Stimulated activated CD4-positive, alpha-beta T cell treated with anti-CD3 and anti-CD28 coated beads, Interleukin-12 subunit alpha, Interleukin-12 subunit beta, amount 100 ng/mL, for 48 hours (primary cell): ENCODE measurements at places on chromosomes 6 and 20.

- no peak for DNase-seq
These were observed 4.9 kb downstream of the MTCH1 start for GRCh38 chr6:36980876-36981619.

- DNase-seq = no peak
These were observed 81.6 kb downstream of the TMEM200A start for GRCh38 chr6:130447374-130447773.

DNA sequence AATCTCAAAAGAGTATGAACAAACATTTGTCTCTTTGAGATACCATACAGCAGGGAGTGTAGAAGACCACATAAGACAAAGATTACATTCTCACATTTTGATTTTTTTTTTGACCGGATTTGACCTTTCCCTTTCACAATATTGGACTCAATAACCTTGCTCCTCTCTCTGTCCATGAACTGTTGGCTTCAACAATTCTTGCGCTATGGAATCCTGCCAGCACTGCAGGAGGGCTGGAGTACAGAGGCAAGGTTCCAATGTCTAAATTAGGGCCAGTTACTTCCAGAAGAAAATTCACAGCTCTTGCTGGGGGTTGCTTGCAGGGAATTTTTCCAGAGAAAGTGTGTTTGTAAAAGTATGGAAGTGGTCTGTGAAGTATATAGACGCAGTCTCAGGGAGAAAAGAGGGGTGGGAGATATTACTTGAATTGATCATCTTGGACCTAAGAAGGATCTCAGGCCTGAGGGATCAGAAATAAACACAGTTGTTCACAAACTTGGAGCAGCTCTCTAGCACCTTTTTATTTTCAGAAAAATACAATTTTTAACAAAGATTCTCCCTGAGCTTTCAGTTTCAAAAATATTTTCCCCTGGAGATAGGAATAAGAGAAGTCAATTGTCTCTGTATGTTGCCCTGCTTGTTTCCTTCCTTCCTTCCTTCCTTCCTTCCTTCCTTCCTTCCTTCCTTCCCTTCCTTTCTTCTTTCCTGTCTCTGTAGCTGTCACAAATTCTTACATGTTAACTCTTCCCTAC lies 765.9 kb downstream of the BCKDHB start:
- DNase-seq = no peak

DNA sequence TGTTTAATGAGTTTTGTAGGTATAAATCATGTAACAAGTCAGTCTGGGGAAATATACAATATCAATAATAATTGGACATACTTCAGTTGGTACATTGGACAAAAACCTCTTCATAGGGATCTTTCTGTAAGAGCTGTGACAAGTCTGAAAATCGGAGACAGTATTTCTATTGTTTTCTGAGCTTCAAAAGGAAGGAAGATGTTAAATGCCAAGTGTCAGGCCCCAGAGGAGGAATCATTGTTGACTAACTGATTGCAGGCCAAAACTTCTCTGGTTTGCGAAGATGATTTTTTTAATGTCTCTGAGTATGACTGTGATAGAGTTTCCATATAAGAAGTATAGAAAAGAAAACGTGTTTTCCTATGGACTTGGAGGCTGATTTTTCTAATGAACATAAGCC lies 316.4 kb downstream of the RNF144B start:
- DNase-seq = no peak

DNA sequence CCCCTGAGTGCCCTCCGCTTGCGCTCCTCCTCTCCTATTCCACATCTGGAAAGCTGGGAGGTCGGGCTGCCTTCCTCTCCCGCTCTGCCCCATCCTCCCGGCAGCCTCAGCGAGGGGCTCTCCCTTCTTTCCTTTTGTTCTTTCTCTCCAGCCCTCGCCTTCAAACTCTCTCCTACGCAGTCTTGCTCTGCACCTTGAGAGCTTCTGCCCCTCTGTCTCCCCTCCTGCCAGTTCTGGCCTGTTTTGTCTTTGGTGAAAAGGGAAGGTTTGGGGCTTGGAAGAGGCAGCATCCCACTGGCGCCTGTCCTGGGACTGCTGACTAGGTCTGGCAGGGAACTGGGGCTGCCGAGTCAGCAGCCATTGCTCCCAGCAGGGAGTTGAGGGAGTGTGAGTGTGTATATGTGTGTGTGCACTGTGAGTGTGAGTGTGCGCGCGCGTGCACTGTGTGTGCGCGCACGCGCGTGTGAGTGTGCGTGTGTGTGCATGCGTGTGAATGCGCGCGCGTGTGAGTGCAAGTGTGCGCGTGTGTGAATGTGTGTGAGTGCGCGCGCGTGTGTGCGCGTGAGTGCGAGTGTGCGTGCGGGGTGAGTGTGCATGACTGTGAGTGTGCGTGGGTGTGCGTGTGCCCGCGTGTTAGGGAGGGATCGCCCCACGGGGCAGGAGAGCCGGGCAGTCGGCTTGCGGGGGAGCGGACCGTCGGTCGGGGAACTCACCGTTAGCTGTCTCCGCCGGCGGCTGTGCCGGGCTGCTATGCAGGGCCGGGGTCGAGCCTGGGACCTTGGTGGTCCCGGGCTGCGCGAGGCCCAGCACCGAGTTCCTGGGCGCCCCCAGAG lies 523 bp downstream of the CPXM1 start:
- no peak for DNase-seq

GRCh38 chr20:48129345-48129942 lies 344.2 kb upstream of the SULF2 start:
- no peak for DNase-seq

- DNase-seq = peak; percentile 47
These were observed at the start of gene KCNK15 for GRCh38 chr20:44745598-44746366. Gene KCNK15 (plus strand): TSS chr20:44745865. CDS start chr20:44745911, 46 bp downstream.

DNA sequence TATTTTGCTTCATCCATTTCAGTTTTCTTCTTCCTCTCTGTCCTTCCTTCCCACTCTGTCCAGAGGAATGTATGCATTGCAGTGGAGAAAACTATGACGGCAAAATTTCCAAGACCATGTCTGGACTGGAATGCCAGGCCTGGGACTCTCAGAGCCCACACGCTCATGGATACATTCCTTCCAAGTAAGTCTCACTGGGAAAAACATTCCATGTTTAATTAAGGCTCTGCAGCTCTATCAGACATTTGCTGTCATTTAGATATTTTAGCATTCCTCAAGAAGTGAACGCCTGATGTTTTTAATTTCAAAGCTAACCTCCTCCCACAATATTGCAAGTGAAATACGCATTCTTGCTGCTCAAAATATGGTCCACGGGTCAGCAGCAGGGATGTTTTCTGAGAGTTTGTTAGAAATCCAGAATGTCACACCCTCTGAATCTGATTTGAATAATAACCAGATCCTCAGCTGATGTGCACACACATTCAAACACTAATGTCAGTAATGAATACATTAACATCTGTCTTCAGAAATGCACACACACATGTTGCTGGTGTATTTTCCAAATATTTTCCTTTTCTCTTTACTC lies 12.8 kb downstream of the PLG start:
- DNase-seq = no peak

DNA sequence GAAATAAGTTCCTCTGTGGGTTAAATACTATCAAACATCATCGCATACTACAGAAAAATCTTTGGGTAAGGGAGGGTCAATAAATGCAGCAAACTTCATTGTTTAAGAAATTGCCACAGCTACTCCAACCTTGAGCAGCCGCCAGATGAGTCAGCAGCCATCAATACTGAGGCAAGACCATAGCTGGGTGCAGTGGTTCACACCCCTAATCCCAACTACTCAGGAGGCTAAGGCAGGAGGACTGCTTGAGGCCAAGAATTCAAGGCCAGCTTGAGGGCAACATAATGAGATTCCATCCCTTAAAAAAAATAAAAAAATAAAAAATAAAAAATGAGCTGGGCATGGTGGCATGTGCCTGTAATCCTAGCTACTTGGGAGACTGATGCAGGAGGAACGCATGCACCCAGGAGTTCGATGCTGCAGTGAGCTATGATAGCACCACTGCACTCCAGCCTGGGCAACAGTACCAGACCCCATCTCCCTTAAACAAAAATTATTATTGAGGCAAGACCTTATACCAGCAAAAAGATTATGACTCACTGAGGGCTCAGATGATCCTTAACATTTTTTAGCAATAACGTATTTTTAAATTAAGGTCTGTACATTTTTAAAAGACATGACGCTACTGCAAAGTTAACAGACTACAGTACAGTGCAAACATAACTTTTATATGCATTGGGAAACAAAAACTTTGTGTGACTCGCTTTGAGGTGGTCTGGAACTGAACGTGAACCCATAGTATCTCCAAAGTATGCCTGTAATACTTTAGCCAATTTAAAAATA lies 8.8 kb downstream of the SRPK1 start:
- no peak for DNase-seq

DNA sequence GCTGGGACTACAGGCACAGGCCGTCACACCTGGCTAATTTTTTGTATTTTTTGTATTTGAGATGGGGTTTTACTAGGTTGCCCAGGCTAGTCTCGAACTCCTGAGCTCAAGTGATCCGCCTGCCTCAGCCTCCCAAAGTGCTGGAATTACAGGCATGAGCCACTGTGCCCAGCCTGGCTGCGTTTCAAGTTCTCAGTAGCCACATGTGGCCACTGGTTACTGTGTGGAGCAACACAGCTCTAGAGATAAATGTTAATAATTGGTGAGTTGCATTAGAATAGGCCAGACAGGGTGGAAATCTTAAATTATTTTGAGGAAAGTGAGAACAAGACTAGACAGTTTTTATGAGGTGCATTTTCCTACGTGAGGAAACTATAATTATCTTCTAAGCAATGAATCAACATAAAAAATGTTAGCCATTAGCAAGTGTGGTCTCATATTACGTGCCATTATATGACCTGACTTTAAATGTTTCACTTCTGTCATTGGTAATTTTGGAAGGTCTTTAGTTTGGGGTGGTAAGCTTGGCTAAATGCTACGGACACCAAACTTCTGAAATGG lies 129.6 kb downstream of the PLEKHG1 start:
- no peak for DNase-seq

GRCh38 chr6:35069262-35069661 lies 71.9 kb downstream of the TCP11 start:
- DNase-seq = no peak

- no peak for DNase-seq
These were observed 72.9 kb downstream of the TOX2 start for GRCh38 chr20:43987531-43987930.

GRCh38 chr6:96795481-96795880 lies 41.8 kb downstream of the GPR63 start:
- no peak for DNase-seq

DNA sequence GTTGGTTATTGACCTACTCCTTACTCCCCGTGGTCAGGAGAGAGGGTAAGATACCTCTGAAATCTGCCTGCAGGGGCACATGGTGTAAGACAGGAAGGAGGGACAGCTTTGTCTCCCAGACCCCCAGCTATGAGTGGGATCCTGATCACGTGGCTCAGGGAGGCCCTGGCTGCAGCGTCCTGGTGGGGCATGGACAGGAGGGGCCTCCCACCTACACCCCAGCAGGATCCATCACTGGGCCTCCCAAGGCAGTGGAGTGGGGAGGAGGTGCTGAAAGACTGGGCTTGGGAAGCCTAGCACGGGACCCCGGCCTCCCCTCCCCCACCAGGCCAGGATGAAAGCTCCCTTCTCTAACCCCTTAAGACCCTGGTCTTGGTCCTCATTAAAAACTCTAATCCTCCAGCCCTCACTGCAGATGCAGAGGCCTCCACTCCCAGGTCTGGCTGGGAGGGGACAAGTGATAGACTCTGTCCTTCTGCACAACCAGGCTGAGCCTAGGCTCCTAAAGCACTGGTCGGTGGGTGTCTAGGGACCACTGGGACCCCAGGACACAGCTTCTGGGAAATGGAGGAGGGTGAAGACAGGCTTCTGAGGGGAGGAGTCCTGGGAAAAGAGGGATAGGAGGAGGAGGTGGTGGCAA lies 29.6 kb upstream of the VEGFA start:
- no peak for DNase-seq

- no peak for DNase-seq
These were observed 140.9 kb downstream of the RNF144B start for GRCh38 chr6:18527836-18528743.

- no peak for DNase-seq
These were observed 21.2 kb upstream of the HLA-B start for GRCh38 chr6:31378062-31378720.

GRCh38 chr20:21075471-21075870 lies 30.7 kb downstream of the LINC00237 start:
- DNase-seq = no peak

DNA sequence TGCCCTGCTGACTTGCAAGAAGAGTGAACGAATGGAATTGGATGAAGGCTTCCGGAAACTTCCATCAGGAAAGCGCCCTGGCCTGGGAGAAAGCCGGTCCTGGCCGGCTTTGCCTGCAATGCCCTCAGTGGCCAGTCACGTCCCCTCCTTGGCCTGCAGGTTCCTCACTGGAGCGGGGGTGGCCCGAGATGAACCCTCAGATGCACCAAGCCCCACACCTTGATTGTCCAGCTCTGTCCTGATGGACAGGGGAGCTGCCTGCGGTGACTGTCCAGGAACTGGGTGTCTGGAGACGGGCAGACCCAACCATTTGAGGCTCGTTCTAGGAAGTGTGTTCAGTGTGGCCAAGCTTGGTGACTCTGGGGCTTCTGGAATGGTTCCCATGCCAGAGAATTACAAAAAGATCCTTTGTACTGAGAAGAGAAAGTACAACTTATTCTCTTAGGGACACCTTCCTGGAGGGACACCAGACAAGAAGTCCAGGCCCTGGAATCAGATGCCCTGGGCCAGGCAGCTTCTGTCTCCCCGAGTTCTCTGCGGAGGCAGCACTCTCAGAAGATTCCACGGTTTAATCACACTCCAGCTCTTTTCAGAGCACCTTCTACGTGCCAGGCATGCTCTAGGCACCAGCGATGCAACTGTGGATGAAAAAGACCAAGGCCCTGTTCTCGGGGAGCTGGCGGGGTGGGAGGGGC lies 17.1 kb upstream of the SULF2 start:
- no peak for DNase-seq

DNA sequence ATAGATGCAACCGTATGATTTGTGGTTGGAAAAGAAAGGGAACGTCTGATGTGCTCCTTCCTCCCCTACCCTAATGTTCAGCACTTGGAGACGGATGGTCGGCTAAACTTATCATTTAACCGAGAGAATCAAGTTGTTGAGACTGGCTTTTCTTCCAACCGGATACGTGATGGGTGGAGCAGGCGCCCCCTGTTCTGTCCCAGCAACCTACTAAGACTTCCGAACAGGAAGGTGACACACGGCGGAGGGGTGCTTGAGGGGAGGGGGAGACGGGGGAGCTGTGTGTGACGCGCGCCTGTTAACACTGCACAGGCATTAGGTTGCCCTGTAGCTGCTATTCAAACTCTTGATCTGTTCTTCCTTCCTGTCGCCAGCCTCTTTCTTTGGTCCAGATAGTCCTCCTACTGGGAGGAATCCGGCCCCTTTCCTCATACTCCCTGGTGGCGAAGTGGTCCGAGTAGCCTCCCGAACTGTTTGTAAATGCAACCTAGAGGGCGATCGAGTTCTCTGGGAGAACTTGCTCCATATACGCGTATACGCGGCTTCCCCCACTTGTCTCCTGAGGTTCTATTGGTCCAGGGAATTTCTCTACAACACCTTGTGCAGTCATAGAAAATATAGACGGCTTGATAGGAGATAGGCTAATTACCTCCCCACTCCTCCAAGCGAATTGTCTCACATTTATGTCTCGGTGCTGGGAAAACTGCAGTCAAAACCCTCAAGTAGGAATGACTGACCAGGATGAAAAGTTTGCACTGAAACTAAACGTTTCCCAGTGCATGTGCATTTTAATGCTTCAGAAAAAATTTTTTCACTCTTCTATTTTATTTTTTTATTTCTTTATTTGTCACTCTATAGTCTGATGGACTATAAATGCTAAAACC lies 126.0 kb upstream of the SLC2A12 start:
- DNase-seq = peak; percentile 61

GRCh38 chr20:11982955-11983470 lies 65.3 kb downstream of the BTBD3 start:
- no peak for DNase-seq

- no peak for DNase-seq
These were observed 25.2 kb downstream of the MANBAL start for GRCh38 chr20:37314617-37315016.

GRCh38 chr6:30542915-30543314 lies 13.4 kb downstream of the GNL1 start:
- no peak for DNase-seq
